ENCODE measurements at places on chromosomes 1 and 21.

GRCh38 chr1:176216031-176216430 is 8.9 kb upstream of the COP1 start:
- DNase-seq = no peak

GRCh38 chr21:25464275-25464674 is 143.0 kb downstream of the MRPL39 start:
- DNase-seq = no peak

DNA sequence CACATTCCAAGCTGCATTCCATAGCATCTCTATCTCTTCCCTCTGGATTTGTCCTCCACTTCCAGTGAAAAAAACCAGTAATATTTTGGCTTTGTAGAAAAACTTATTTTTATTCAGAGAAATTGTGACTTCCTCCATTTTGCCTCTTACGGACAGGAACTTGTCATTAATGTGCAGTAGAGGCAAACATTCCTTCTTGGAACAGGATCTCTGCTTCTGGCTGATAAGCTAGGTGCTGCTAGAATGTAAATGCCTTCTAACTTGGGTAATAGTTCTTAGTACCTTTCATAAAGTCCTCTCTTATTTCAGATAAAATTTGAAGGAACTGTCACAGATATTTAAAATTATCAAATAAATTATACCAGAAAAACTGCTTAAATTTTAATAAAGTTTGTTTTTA is 707.8 kb downstream of the USP25 start:
- peak; percentile 14 for DNase-seq

GRCh38 chr1:225362805-225363204 is 65.0 kb downstream of the LBR start:
- DNase-seq = no peak

- peak; percentile 49 for DNase-seq
Measured at GRCh38 chr1:70518106-70518505, 107.0 kb downstream of the CTH start.

- no peak for DNase-seq
Measured at GRCh38 chr21:15276243-15276642, 211.4 kb upstream of the NRIP1 start.

Measured in hematopoietic multipotent progenitor cell treated with erythropoietin and hydrocortisone succinate and interleukin-3 and kit ligand, for 6 days (in vitro differentiated cells).